ENCODE measurements at places on chromosomes 7 and 10.

DNA sequence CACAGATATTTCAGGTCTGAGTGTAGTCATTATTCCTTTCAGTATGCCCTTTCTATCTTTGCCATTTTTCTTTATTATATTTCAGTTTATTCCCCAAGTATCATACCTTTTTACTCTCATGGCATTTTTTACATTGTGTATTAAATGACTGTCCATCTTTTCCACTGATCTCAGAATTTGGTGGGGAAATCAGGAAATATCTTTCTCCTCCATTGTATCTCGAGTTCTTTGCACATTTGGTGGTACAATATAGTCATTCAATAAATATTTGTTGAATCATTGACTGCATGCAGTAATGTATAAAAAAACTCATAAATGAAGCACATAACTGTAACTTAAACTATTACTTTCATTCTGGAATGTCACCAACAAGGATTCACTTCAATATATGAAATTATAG is 354.7 kb downstream of the HGF start:
- no peak for DNase-seq

DNA sequence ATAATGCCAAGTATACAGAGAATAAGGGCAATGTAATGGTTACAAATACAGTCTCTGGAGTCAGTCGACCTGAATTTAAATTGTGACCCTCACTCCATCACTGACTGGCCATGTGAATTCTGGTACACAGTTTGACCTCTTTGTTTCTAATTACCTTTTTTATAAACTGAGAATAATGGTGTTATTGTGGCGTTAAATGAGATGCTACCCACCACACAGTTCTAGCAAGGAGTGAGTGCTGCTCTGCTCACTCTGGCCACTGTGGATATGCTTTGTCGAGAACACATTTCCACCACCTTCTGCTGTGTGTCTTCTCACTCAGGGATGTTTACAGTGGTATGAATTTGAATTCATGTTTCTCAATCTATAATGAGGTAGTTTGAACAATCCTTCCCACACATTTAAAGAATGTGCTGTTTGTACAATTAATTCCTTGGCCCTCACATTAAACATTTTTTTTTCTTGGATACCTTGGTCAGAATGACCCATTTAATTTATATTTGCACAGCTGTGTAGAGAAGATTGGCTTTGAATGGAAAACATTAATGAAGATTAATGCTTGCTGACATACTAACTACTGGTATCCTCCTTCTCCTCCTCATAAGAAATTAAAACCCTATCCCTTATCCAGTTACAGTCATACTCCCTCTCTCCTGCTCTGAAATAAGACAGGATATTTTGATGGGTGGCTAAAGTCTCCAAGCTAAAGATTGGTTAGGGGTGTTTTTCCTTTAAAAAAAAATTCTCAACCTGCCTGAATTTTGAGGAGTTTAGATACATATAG is 42.4 kb downstream of the PLCE1 start:
- no peak for DNase-seq

DNA sequence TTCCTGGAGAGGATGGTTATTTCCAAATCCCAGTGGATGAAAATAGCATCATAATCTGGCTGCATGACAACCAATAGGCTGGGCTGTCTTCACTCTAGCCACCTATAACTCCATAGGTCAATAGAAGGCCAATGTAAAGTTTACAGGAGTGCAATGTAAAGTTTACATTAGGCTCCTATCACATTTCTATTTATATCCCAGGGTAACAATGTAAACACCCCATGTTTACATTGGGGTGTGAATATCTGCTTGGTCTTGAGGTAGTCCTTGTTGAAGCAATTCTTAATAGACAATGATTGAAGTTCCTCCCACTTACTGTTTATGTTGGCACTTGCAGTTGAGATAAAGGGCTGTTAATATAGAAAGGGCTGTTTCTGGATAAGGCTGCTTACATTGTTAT is 21.5 kb downstream of the CH25H start:
- DNase-seq: no peak

GRCh38 chr7:146961617-146962016 is 845.0 kb downstream of the CNTNAP2 start:
- no peak for DNase-seq

GRCh38 chr7:87216701-87217508 is 2.6 kb downstream of the TMEM243 start:
- DNase-seq: peak; percentile 61

DNA sequence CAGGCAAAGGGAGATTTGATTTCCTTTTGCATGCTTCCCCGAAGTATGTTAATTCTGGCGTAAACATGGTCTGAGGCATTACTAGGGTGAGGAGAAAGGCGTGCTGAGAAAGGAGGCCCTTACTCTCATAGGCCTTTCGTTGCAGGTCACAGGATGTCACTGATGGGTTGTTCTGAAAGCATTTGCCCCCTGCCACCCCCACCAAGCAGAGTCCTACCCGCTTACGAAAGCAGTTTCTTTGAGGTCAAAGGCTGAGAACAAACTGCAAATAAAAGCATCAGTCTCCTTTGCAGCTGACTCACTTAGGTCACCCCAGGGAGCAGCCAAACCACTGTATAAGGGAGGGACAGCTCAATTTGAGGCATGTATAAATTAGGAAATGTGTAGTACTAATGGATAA is 57.1 kb downstream of the BPGM start:
- no peak for DNase-seq

- DNase-seq: no peak
Observed at GRCh38 chr7:130513447-130513846, 21.6 kb downstream of the MEST start.

DNA sequence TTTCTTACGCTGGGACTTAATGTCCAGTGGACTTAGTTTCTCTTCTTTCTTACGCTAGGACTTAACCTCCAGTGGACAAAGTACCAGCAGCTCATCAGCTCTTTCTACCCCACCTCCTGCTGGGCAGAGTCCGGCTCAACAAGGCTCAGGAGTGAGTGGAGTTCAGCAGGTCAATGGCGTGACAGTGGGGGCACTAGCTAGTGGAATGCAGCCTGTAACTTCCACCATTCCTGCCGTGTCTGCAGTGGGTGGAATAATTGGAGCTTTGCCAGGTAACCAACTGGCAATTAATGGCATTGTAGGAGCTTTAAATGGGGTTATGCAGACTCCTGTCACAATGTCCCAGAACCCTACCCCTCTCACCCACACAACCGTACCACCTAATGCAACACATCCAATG is 199.7 kb downstream of the MLLT10 start:
- no peak for DNase-seq

DNA sequence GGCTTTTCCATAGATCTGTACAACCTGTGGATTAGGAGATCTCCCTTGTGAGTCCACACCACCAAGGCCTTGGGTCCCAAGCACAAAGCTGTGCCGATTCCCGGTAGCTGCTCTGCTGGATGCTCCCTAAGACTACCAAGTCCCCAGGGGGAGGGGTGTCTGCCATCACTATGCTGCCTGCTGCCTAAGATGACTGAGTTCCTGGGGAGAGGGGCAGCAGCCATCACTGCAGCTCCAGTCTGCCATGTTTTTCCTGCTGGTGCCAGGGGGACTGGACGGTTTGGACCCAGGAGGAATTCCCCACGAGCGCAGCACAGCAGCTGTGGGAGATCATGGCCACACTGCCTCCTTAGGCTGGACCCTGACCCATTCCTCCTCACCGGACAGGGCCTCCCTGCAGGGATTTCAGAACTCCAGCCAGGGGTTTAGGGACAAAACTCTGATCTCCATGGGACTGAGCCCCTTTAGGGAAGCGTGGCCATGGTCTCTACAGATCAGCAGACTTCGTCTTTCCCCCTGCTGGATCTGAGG is 1049.8 kb downstream of the SORCS1 start:
- DNase-seq: no peak

- no peak for DNase-seq
Observed at GRCh38 chr7:141402277-141402996, 148.8 kb upstream of the AGK start.

DNA sequence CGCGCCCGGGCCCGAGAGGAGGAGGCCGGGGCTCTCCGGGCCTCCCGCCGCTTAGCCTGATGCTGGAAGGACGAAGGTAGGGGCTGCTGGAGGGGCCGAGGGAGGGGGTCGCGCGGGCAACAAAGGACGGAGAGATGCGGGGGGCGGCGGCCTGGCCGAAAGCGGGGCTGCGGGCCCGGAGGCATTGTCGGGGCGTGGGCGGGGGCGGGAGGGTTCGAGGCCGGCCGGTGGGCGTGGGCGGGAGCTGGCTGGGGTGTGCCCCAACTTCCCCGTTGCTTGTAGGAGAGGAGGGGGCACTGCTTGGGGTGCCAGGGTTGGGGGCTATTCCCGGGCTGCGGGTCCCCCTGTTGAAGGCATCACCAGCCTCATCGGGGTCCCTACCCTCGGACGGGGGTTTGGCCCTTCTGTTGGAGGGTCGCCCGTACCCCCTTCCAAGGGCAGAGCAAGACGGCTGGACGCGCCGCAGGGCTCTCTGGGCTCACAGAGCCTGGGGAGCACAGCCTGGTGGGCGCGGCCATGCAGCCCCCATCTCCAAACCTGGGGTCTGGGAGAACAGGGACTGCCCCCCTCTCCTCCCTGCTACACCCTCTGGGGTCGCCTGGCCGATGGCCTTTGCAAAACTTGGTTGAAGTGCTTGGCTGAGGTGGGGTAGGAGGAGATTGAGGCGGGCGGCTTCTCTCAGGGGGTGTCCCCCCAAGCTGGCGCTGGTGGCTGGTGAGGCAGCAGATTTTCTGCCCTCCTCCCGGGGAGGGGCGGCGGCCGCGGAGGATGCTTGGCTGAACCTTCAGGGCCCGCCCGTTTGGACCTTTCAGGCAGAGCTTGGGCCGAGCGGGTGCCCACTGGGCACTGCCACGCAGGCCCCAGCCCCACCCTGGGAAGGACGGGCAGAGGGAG is 699 bp downstream of the CLIP2 start:
- peak; percentile 27 for DNase-seq

DNA sequence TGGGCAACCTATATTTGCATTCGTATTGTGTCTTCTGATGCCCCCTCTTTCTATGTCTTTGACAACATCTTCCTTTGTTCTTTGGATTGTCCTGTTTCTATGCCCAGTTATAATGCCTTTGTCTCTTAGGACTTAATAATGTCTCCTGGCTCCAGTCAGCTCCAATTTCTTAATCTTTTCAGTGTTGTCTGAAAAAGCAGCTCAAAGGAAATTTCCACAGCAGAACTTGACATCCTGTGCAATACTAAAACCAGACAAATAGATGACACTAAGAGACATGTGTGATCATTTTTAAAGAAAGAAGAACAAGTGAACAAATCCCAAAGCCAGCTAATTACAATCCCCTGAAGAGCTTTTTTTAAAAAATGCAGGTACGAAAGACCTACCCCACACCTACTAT is 47.7 kb upstream of the RNF148 start:
- no peak for DNase-seq

GRCh38 chr10:92323079-92323478 is 32.1 kb downstream of the MARCHF5 start:
- DNase-seq: no peak

DNA sequence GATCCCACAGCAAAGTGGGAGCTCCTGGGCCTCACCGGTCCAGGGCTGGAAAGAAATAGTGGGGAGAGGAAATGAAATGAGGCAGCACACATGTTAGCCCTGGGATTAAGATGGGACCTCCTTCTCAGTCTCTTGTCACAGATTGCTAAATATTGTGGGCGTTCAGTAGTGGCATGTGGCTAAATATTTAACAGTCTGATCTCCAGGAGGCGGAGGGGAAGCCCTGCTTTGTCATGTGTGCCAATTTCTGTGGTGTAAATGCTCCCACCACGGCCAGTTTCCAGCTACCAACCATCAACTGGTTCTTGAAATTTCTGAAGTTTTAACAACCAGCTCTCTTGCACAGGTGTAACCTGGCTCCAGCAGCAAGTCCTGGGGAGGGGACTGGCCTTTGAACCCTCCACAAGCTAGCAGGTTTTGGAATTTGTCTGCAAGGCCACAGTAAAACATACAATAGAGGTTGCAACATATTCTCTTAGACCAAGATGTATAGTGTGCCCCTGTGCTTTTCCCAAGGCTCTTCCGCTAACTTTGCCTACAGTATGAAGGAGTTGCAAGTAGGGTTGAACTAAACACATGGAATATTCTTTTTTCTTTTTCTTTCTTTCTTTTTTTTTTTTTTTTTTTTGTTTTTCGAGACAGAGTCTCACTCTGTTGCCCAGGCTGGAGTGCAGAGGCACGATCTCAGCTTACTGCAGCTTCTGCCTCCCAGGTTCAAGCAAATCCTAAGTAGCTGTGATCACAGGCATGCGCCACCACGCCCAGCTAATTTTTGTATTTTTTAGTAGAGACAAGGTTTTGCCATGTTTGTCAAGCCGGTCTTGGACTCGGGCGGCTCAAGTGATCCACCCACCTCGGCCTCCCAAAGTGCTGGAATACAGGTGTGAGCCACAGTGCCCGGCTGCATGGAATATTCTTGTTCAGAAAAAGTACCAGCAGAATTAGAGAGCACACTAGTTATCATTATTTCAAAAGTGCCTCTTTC is 103.1 kb upstream of the PCBD1 start:
- DNase-seq: no peak

DNA sequence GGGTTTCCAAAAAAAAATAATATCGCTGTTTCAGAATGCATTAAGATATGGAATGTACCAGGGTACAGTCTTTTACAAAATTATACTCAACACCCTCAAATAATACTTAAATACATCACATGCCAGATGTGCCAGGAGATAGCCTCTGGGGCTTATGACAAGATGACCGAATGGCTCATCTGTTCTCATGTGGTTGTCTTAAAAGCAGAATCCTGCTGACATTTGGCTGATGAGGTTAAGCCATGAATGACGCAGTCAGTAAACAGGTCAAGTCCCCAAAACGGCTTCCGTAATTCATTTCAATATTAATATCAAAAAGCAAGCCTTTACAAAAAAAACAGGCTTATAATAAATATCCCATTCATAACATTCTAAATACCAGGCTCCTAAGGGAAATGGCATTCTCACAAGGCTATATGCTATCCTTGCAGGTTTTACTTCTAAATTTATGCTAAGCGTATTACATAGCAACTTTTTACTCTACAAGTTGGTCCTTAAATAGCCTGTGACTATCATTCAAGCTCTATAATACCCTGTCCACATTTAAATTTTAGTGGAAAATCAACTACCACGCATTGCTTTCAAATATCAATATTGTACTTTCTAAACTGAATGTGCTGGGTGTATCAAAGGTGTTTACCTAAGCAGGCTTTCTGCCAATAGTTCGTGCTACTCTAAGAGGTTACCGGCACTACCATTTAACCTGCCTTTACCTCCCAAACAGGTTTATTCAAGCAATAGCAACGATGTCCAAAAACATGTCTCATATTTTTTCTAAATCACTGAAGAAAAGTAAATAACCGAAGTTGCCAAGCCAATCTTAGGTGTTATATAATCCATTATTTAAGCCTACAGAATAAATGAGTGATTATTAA is 15.6 kb downstream of the SMURF1 start:
- no peak for DNase-seq

- DNase-seq: no peak
Observed at GRCh38 chr7:55065079-55065478, 46.3 kb downstream of the EGFR start.

DNA sequence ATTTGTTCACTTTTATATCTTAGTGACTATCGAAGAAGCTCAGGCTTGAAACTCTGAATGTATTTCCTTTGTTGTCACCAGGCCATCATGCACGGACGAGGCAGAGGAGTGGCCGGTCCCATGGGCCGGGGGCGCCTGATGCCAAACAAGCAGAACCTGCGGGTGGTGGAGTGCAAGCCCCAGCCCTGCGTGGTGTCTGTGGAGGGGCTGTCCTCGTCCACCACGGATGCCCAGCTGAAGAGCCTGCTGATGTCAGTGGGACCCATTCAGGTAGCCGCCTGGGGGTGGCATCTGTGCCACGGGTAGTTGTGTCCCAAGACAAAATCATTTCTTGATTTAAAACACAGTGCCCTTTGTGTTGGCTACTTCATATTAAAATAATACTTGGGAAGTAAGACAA is 45.9 kb downstream of the SHH start:
- DNase-seq: no peak

- no peak for DNase-seq
Observed at GRCh38 chr7:39306016-39306570, 260.1 kb upstream of the YAE1 start.
